RWPE1 (cell line): ENCODE measurements at places on chromosomes 5 and 9.
A peak's percentile ranks its signal among the peaks of the same experiment; 100 is the strongest.

DNA sequence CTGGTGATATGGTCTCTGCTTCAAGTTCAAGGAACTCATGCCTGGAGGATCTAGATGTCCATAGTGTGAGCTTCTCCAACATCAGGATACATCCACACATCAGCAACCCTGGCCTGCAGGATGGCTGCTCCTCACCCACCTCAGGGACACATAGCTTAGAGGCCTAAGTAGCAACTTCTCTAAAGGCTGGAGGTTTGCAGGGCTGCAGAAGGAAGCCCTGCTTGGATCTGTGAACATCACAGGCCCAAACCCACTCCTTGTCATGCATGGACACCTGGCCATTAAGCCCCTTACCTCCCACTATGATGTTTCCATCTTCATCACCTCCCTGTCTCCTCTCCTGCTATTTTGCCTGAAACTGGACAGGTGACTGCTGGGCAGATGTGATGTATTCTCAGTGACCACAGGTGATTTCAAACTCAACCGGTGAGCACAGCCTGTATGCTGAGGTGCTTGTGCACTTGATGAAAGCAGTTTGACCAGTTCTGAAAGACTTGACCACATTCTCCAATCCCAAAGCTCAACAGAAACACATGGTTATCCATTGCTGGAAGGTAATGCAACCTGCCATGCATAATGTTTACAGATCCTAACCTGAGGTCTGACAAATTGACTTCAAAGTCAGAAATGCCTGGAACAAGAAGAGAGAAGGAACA lies 205.2 kb downstream of the FSTL4 start:
- no peak for DNase-seq

- DNase-seq, result peak; percentile 76
Measured at GRCh38 chr9:38088006-38088925, 19.2 kb upstream of the SHB start.

GRCh38 chr9:120348951-120349429 lies 231.0 kb downstream of the CDK5RAP2 start:
- DNase-seq, result peak; percentile 79

DNA sequence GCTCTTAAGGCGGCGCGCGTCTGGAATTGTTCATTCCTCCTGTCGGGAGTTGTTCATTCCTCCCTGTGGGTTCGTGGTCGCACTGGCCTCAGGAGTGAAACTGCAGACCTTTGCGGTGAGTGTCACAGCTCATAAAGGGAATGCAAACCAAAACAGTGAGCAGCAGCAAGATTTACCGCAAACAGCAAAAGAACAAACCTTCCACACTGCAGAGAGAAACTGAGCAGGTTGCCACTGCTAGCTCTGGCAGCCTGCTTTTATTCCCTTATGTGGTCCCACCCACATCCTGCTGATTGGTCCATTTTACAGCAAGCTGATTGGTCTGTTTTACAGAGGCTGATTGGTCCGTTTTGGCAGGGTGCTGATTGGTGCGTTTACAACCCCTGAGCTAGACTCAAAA lies 1365.3 kb upstream of the WWC1 start:
- no peak for DNase-seq

- no peak for DNase-seq
Measured at GRCh38 chr5:150286820-150287219, 2.8 kb downstream of the CAMK2A start.

DNA sequence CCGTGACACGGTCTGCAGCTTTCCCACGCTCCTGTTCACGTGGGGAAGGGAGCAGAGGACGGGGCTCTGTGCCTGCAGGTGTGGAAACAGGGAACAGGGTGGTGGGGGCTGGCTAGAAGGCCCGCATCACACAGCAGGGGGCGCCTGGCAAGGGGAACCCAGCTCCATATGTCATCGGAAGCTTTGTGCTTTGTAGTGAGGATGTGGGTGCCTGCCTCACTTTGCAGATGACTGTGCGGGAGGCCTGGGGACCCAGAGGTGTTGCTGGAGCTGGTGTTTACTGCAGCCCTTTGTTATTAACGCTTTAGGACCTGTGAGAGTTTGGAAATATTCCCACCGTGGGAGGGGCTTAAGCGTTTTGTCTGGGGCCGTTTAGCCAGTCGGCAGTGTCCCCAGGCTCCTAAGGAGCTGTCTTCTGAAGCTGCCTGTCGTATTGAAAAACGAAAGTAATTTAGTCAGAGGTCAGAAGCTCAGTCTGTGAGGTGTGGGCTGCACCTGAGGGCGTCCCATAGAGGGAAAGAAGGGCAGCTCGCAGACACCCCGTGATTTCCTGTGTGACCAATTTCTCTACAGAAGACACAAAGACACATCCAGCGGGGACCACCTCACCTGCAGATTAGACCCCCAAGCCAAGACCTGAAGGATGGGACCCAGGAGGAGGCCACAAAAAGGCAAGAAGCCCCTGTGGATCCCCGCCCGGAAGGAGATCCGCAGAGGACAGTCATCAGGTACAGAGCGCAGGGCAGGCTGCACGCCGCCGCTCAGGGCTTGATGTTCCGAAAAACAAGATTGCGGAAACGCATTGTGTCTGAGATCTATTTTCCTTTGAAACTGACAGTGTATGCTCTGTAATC lies 9.1 kb downstream of the MAN1B1 start:
- no peak for DNase-seq
